NCI-H82 (cell line): ENCODE measurements at places on chromosomes 2 and 18.

DNA sequence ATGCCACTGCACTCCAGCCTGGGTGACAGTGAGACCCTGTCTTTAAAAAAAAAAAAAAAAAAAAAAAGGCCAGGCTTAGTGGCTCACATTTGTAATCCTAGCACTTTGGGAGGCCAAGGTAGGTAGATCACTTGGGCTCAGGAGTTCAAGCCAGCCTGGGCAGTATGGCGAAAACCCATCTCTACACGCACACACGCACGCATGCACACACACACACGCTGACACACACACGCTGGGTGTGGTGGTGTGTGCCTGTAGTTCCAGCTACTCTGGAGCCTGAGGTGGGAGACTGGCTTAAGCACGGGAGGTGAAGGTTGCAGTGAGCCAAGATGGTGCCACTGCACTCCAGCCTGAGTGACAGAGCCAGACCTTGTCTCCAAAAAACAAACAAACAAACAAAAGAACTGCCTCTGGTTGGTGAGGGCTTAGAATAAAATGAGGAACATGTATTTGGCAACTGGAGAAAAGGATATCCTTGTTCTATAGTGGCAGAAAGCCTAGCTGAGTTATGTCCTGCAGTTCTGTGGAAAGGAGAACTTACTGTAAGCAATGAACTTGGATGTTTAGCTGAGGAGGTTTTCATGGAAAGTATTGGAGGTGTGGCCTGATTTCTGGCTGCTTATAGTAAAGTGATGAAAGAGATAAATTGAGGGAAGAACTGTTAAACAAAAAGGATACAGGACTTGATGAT lies 34.0 kb downstream of the HAT1 start:
- DNase-seq, result no peak

- no peak for DNase-seq
Measured at GRCh38 chr2:147198651-147199171, 646.1 kb upstream of the ACVR2A start.

GRCh38 chr2:144681389-144681788 lies 161.5 kb upstream of the ZEB2 start:
- no peak for DNase-seq

- DNase-seq, result no peak
Measured at GRCh38 chr2:101125374-101125773, 25.8 kb downstream of the TBC1D8 start.

DNA sequence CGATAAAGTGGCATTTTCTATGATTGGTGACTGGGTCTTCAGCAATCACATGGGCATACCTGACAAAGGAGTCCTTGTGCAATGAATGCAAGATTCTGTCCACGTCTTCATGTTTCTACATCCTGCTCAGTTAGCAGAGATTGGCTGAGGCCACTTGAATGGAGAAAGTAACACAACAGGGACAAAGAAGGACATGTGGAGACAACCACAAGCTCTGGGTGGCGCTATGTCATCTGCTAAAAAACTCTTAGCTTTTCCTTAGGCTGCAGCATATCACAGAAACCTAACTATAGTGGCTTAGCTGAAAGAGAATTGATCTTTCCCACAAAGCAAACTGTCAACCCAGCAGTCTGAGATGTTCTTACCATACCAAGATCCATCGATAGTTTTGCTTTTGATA lies 1109.7 kb downstream of the SOCS6 start:
- peak; percentile 38 for DNase-seq

GRCh38 chr18:13267431-13267873 lies 48.9 kb downstream of the LDLRAD4 start:
- DNase-seq, result no peak

- DNase-seq, result peak; percentile 78
Measured at GRCh38 chr2:48946449-48947048, 191.0 kb upstream of the LHCGR start.

GRCh38 chr2:44233450-44234128 lies 41.7 kb upstream of the SLC3A1 start:
- DNase-seq, result no peak

- DNase-seq, result no peak
Measured at GRCh38 chr18:42069036-42069435, 114.0 kb downstream of the PIK3C3 start.

DNA sequence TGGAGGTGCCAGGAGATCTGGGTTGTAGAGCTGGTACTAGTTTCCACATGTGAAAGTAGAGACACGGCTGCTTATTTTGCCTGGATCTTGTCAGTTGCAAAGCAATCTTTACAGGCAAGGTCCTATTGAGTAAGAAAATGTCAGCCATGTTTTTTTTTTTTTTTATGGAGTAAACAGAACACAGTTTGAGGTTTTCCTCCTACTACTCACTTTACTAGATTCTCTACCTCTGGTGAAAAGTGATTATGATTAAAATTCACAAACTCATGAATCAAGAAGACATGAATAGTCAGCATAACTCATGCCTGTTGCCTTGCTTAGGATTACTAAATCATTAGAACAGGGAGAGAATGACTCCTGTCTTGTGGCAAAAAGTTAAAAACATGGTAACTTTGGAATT lies 70.1 kb upstream of the PNPT1 start:
- DNase-seq, result no peak

- DNase-seq, result no peak
Measured at GRCh38 chr2:172701250-172701649, 34.4 kb upstream of the RAPGEF4 start.

DNA sequence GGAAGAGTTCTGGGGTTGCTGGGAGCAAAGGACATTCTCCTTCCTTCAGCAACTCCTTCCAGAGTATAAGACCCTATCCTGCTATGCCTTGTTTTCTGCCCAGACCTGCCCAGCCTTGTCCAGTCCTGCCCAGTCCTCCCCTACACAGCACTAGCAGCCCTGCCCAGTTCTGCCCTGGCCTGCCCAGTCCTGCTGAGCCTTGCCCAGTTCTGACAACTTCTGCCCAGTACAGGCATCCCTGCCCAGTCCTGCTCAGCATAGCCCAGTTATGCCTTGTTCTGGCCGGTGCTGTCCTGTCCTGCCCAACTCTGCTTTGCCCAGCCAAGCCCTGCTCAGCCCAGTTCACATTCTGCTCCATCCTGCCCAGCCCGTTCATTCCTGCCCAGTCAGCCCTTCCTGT lies 44.9 kb upstream of the ALK start:
- no peak for DNase-seq

DNA sequence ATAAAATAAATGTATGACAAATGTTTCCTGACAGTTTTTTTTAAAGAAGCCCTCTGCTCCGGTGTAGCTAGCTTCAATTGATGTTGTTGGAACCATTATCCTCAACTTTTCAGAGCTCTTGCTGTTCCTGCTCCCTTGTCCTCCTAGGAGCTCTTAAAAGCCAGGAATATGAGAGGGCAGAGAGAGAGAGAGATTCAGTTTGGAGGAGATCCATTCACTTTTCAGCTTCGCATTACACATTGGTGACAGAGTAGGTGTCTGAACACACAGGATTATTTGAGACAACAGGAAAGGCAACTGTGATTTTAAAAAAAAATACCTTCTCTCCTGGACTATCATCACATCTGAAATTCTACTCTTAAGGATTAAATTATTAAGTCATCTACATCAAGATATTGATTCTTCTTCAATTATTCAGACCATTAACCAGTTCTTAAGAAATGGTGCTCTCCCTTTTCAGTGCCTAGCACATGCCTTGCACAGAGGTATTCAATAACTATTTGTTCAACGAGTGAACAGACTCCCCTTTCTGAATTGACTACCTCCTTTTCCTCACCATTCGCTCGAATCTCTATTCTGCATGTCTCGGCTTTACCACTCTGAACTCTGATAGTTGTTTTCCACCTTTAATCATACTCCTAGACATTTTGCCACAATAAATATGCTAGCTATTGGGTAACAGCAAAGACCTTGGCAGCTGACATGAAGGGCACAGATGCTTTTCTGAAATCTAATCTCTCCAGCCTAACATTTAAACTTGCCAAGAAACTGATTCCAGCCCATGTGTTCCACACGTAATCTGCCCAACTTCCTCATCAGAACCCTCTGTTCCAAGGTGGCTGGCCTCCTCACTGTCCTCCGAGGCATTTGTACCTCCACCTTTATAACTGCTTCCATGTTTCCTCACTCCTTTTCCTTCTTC lies 28.6 kb upstream of the SLC35F5 start:
- peak; percentile 37 for DNase-seq

DNA sequence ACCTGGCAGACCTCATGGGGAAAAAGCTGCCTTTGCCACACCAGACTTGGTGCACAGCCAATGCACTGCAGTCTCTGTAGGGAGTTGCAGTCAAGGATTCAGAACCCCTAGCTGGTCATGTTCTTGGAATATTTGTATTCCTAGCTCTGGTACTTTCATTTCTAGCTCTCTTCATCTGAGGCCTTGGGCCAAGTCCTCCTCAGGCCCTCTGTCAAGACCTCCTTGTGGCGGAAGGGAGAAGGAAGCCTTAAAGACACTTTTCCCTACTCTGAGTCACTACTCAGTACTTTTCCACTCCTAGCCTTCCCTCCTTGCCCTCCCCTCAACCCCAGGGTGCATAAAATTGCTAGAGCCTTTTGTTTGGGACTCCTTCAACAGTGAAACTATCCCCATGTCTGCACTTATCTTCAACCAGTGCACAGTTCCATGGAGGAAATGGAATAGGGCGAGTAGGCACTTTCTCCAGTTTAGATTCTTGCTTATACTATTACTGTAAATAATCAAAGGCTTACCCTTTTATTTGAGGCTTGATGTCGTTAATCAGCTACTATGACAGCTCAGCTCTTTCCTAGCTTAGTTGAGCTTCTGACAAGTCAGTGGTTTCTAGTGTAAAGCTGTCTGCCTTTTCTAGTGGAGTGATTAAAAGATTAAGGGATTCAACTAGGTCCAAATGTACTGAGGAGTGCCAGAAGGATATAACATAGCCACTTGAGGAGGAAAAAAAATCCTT lies 15.8 kb downstream of the M1AP start:
- peak; percentile 93 for DNase-seq

DNA sequence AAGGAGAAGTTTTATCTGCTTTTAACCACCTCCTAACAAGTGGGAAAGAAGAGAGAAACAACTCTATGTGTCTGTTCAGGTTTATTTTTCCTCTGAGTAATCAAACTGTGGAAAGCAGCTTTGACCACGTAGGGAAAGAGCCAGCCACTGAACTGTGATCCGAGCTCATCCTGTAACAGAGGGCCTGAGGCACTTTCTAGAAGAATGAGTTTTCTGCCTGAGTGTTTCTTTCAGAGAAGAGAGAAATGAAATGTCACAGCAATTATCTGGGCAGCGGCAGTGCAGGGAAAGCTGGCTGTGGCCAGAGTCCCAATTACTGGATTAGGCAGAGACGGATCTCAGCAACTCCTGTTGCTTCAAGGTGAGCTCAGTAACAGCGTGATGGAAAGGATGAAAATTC lies 151.9 kb downstream of the CD226 start:
- peak; percentile 19 for DNase-seq

GRCh38 chr2:65277118-65277517 lies 49.5 kb downstream of the ACTR2 start:
- DNase-seq, result no peak

- peak; percentile 80 for DNase-seq
Measured at GRCh38 chr2:53768242-53768542, 588 bp downstream of the CHAC2 start.

DNA sequence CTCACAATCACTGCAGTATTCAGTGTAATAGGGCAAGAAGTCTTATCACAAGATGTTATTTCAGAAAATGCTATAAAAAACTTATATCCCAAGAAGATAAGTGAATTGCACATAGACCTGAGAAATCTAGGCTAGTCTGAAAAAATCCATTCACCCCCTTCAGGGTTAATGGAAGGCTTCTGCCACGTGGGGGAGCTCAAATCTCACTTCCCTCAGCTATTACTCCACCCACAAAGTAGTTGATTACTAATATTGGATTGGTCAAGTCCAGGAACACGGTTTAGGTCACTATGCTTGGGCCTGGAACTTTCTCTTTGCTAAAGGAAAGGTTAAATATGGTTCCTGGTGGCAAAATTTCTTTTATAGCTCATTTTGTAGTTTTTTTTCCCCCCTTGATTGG lies 51.2 kb upstream of the ADAM23 start:
- DNase-seq, result peak; percentile 60

DNA sequence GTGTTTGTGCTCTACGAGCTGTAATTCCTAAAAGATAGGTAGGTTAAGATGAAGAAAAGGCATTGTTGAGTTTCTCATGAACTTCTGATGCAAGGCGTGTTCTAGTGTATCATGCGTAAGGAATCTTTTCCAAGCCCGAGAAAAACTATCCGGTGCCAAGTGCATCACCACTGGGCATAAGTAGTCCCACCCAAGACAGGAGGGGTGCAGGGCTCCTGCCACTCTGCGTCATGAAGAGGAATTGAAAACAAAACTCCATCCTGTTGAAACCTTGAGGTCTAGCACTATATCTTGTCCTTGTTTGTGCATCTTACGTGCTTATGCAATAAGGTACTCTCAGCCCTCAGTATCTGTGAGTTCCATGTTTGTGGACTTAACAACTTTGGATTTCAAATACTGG lies 45.7 kb downstream of the RAB31 start:
- DNase-seq, result no peak

GRCh38 chr18:35345950-35346349 lies 1.7 kb upstream of the ZNF24 start:
- no peak for DNase-seq

DNA sequence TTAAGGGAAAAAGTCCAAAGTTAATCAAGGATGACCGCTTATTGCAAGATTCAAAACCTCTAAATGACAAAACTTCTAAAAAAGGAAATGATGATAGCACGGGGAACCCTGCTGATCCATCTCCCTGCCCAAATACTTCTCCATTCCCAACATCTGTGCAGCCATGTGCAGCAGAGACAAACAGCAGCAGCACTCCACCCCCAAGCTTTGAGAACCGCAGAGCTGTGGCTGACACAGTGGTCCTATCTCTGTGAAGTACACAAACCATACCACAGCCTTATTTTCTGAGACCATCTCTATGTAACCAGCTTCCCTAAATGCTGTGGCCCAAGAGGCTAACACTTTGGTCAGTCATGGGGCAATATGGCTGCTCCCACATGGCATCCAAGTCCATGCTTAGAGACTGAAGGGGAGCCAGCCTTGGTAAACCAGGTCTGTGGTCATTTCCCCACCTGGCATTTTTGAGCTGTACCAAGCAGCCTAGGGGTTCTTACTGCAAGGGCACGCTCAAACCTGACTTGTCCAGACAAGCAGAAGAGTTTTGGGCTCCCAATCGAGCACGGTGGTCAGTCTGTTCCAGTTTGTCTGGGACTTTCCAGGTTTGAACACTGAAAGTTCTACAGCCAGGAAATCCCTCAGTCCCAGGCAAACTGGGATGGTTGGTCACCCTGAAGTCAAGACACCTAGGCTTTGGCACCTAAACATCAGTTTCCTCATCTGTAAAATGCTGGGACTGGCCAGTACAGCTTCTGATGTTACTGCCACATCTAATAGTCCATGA lies 17.1 kb upstream of the NFE2L2 start:
- DNase-seq, result no peak

GRCh38 chr2:37205689-37206341 lies 9.5 kb downstream of the CEBPZOS start:
- no peak for DNase-seq

- no peak for DNase-seq
Measured at GRCh38 chr2:128389388-128390086, 70.9 kb upstream of the HS6ST1 start.

DNA sequence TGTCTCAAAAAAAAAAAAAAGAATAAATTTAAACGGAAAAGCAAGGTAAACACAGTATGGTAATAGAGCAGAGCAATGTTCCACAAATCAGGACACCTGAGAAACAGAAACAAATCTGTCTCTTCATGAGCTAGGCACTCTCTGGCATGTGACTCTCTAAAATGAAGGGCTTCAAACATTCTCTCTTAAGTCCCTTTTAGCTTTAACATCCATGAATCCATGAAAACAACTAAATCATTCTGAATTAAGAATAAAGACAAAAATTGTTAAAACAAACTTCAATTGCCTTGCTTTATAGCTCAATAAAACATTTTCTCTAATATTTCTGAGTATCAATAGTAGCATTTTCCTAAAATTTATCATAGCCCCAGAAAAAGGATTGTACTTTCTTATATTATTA lies 132.1 kb downstream of the NBAS start:
- DNase-seq, result no peak

- DNase-seq, result no peak
Measured at GRCh38 chr2:187638840-187639239, 84.6 kb upstream of the TFPI start.
